Stimulated activated CD8-positive, alpha-beta memory T cell treated with anti-CD3 and anti-CD28 coated beads, Interleukin-7, amount 100 ng/mL, for 1 hour (primary cell): ENCODE measurements at places on chromosomes 3 and 15.

GRCh38 chr3:68062926-68063325 lies 408.5 kb upstream of the SUCLG2 start:
- DNase-seq: no peak

DNA sequence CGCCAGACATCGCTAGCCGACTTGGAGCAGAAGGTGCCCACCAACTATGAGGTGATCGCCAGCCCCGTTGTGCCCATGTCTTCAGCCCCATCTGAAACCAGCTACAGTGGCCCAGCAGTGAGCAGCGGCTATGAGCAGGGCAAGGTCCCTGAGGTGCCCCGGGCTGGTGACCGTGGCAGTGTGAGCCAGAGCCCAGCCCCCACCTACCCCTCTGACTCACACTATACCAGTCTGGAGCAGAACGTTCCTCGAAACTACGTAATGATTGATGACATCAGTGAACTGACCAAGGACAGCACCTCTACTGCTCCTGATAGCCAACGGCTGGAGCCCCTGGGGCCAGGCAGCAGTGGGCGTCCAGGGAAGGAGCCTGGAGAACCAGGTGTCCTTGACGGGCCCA lies 12.9 kb upstream of the APEH start:
- DNase-seq: no peak

GRCh38 chr3:190361791-190362190 lies 26.2 kb upstream of the CLDN16 start:
- DNase-seq: no peak

DNA sequence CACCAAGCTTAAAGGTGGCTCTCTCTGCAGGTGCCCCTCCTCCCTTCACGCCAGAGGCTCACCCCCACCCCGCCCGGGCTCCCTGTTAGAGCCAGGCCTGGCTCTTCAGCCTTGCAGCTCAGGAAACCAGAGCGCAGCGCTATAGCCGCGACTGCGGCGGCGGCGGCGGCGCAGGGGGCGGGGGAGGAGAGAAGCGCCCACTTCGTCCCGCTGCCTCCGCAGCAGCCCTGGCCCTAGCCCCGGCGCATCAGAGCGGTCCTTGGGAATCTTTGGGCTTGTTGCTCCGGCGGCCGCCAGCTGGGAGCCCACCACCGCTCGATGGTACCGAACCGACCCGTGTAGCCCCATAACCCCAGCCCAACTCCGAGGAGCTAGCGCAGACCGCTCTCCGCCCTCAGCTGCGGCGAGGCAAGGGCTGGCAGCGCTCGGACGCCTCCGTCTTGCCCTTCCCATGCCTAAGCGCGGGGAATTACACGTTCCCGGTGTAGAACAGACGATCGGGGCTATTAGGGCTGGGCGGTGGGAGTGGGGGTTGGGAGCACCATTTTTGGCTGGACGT lies 1.2 kb downstream of the RASGRF1 start:
- DNase-seq: no peak

DNA sequence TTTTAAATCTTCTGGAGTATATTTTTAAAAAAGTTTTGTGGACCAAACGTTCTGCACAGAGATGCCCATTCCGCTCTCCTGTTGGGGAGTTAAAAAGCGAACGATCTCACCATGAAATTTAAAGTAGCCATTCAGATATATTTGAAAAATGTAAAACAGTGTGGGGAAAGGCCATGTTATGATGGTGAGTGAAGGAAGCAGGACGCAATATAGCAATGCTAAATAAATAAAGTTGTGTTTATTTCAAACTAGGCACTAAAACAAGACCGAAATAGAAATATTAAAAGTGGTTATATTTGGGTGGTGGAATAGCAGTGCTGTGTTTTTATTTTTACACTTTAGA lies 327 bp upstream of the CCDC13 start:
- no peak for DNase-seq

DNA sequence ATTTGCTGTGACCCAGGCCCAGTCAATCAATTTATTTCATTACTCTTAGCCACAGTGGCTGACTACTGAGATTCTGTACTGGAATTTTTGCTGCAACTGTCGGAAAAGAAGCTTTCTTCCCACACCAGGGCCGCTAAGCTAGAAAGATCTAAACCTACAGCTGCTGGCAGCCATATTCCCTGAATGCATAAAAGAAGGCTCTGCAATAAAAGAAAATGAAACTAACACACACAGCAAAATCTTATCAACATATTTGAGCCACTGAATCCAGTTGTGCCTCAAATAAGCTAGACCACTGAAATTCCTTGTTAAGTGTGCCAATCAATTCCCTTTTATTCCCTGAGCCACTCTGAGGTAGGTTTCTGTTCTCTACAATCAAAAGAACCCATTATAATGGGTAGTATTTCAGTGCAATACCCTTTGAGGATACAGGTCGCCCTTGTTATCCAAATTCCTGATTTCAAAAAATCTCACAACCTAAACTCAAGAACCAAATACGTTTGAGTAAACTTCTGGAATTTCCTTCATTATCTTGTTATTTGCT lies 60.3 kb downstream of the MYO9A start:
- DNase-seq: no peak

GRCh38 chr3:171900446-171900845 lies 57.3 kb downstream of the TMEM212 start:
- no peak for DNase-seq

DNA sequence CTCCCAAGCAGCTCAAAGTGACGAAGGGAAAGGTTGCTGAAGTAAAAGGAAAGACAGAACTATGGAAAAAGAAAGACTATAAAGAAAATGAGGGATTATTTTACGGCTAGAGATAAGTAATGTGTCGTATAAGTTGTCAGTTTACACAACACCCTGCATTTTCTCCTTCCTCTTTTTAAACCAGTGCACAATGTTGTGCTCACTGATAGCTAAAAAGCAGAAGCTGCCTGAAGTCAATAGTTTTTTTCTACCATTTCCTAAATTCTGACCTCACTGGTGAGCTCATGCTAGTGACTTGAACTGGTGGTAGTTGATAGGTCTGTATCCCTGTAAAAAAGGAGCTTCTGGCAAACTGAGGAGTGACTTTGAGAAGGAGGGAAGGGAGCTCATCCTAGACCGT lies 368.6 kb upstream of the GBE1 start:
- DNase-seq: no peak

DNA sequence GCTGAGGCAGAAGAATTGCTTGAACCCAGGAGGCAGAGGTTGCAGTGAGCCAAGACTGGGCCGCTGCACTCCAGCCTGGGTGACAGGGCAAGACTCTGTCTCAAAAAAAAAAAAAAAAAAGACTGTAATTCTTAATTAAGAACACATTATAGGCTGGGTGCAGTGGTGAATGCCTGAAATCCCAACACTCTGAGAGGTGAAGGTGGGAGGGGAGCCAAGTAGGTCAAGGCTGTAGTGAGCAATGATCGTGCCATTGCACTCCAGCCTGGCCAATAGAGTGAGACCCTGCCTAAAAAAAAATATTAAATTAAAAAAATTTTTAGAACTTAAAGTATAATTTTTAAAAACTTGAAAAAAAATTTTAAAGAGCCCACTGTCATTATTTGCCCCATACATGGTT lies 13.4 kb upstream of the ARPIN start:
- DNase-seq: no peak

GRCh38 chr15:94855018-94855408 lies 623.7 kb downstream of the MCTP2 start:
- DNase-seq: no peak

GRCh38 chr3:98886525-98886924 lies 15.0 kb downstream of the DCBLD2 start:
- no peak for DNase-seq

- DNase-seq: no peak
Measured at GRCh38 chr3:104886220-104886995, 480.3 kb upstream of the ALCAM start.

GRCh38 chr3:106206146-106206545 lies 337.3 kb upstream of the CBLB start:
- DNase-seq: no peak
